Stromal cell of bone marrow (primary cell): ENCODE measurements at places on chromosomes 1 and 21.

DNA sequence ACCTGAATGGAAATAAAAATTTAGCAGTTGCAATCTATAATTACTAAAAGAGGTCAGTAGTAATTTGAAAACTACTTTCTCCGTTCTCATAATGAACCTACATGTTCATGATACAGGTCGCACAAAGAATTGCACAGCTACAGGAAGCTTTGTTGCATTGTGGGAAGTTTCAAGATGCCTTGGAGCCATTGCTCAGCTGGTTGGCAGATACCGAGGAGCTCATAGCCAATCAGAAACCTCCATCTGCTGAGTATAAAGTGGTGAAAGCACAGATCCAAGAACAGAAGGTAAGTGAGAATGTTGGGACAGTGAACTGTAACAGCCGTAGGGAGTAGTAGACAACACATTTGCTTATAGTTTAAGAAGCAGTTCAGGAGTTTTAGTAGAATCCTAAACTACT lies 68.8 kb upstream of the BMP8A start:
- DNase-seq: no peak

GRCh38 chr1:243818978-243819377 lies 31.1 kb downstream of the AKT3 start:
- DNase-seq: no peak

GRCh38 chr1:6275826-6276782 lies 15.2 kb upstream of the GPR153 start:
- DNase-seq: peak; percentile 71

DNA sequence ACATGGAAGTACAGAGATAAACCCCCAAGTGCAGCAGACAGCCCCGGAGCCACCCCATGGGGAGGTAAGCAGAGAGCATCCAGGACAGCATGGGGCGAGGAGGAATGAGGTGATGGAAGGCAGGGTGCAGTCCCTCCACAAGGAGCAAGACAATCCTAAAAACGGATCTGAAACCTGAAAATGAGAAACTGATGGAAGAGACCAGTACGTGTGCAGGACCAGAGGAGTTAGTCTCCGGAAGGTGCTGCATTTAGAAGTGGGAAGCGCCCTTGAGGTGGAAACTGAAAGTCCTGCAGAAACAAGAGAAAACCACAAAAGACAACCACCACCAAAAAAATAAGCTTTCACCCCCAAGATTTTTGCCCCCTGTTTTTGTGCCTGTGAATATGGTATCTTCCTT lies 17.4 kb upstream of the DDOST start:
- no peak for DNase-seq

GRCh38 chr21:44275041-44275440 lies 10.6 kb upstream of the AIRE start:
- no peak for DNase-seq

GRCh38 chr1:105317976-105318375 lies 1568.3 kb downstream of the AMY1C start:
- DNase-seq: no peak

GRCh38 chr1:32989160-32990050 lies 24.8 kb upstream of the RNF19B start:
- peak; percentile 98 for DNase-seq

DNA sequence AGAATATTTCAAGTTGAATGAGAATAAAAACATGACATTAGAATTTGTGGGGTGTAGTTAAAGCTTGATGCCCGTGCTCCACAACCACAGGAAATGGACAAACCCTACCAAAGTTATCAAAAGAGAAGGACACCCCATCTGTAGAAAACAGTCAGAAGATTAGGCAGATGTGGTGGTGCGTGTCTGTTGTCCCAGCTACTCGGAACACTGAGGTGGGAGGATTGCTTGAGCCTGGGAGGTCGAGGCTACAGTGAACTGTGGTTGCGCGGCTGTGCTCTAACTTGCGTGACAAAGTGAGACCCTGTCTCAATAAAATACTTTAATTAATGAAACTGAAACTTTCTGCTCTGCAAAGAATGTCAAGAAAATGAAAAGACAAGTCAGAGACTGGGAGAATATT lies 1.5 kb upstream of the SPATC1L start:
- DNase-seq: no peak

- DNase-seq: peak; percentile 47
Measured at GRCh38 chr1:66446261-66447001, 87.5 kb upstream of the SGIP1 start.

DNA sequence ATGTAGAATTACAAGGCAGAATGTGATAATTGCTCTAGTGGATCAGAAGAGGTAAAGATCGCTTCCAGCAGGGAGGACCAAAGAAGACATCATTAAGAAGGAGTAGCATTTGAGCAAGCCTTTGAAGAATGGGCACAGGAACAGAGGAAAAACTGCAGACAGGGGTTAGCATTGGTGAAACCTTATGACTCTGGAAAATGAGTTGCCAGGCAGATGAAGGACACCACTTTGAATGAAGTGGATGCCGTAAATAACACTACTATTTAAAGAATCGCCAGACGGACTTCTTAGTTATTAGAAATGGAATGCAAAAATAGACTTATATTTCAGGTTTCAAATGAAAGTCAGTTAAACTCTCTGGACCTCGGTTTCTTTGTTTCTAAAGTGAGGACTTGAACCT lies 727.7 kb downstream of the USP25 start:
- no peak for DNase-seq
